ENCODE measurements at places on chromosomes 12 and 14. TPM values are rescaled to one million over a fixed set of nuclear protein-coding genes. Genes with fewer than 3 reads are reported as not detected.

Gene DDX51
- total RNA-seq: 8.1 TPM

Gene DDX54
- 33.3 TPM for total RNA-seq

Gene B4GALNT3
- 27.2 TPM for total RNA-seq

Gene OASL
- 2.0 TPM for total RNA-seq

Gene P3H3
- 6.4 TPM for total RNA-seq

Gene CCDC184
- 0.38 TPM for total RNA-seq

Gene MSRB3
- total RNA-seq: 134 TPM

Gene BDKRB1
- total RNA-seq: not detected

Gene SAMD15
- 0.30 TPM for total RNA-seq

Gene HSPB8
- total RNA-seq: 481 TPM

Gene KLRB1
- total RNA-seq: 1.4 TPM

Gene KRT83
- not detected for total RNA-seq

Gene OTUB2
- total RNA-seq: 0.15 TPM

Gene SUSD6
- total RNA-seq: 46.3 TPM

Gene MDGA2
- total RNA-seq: not detected

Gene OR4K15
- not detected for total RNA-seq

Gene LMO3
- 1.8 TPM for total RNA-seq

Gene PLA2G1B
- 0.65 TPM for total RNA-seq

Gene CPNE6
- total RNA-seq: 0.26 TPM

Gene IFT43
- total RNA-seq: 35.4 TPM

Gene LRRIQ1
- total RNA-seq: 0.27 TPM
